ENCODE measurements at places on chromosomes 13 and 19. TPM values are rescaled to one million over a fixed set of nuclear protein-coding genes. Genes with fewer than 3 reads are reported as not detected.

AP3D1 gene
- polyA plus RNA-seq, result 120 TPM

LILRA6 gene
- polyA plus RNA-seq, result 2.5 TPM

ZNF541 gene
- polyA plus RNA-seq, result 14.5 TPM

SIGLEC12 gene
- polyA plus RNA-seq, result 1.2 TPM

CCDC70 gene
- not detected for polyA plus RNA-seq

CEACAM4 gene
- 0.84 TPM for polyA plus RNA-seq

PEAK3 gene
- 0.27 TPM for polyA plus RNA-seq

IGLON5 gene
- 1.3 TPM for polyA plus RNA-seq

ZNF221 gene
- 3.1 TPM for polyA plus RNA-seq

ZNF677 gene
- 7.6 TPM for polyA plus RNA-seq

MISP gene
- polyA plus RNA-seq, result 0.08 TPM

CPT1C gene
- 14.1 TPM for polyA plus RNA-seq

LILRA1 gene
- polyA plus RNA-seq, result 0.88 TPM

ZNF578 gene
- polyA plus RNA-seq, result 0.47 TPM

ERFL gene
- polyA plus RNA-seq, result 0.10 TPM

SUGP1 gene
- polyA plus RNA-seq, result 91.0 TPM

PRR12 gene
- polyA plus RNA-seq, result 4.2 TPM

C1QTNF9B gene
- 0.24 TPM for polyA plus RNA-seq

APOC4 gene
- not detected for polyA plus RNA-seq

LMTK3 gene
- 2.3 TPM for polyA plus RNA-seq

SYT5 gene
- 19.5 TPM for polyA plus RNA-seq

KCNJ14 gene
- polyA plus RNA-seq, result 0.34 TPM

ZNF333 gene
- 12.1 TPM for polyA plus RNA-seq

ZNF730 gene
- not detected for polyA plus RNA-seq

CLEC17A gene
- not detected for polyA plus RNA-seq

ZNF66 gene
- 0.67 TPM for polyA plus RNA-seq

SHC2 gene
- 196 TPM for polyA plus RNA-seq

CEACAM16 gene
- polyA plus RNA-seq, result 0.57 TPM

BCL2L12 gene
- 15.4 TPM for polyA plus RNA-seq

PROZ gene
- not detected for polyA plus RNA-seq

STOML3 gene
- not detected for polyA plus RNA-seq

IQCN gene
- polyA plus RNA-seq, result 6.0 TPM

PGLYRP1 gene
- 0.17 TPM for polyA plus RNA-seq

ABHD8 gene
- 33.1 TPM for polyA plus RNA-seq

LIN7B gene
- 35.2 TPM for polyA plus RNA-seq

SIAH3 gene
- 0.03 TPM for polyA plus RNA-seq

PSG11 gene
- polyA plus RNA-seq, result not detected
